Osteocyte (in vitro differentiated cells): ENCODE measurements at places on chromosomes 4 and X. TPM values are rescaled to one million over a fixed set of nuclear protein-coding genes. Genes with fewer than 3 reads are reported as not detected.

- peaks cover 38% of the 10 kb centered on the region for H3K4me1 ChIP-seq
- no peaks in the 10 kb centered on the region for H3K27me3 ChIP-seq
- DNase-seq = peak; percentile 62
- no peaks in the 10 kb centered on the region for H3K36me3 ChIP-seq
These were observed 119.2 kb downstream of the IRF2 start for GRCh38 chr4:184355111-184355604.

DNA sequence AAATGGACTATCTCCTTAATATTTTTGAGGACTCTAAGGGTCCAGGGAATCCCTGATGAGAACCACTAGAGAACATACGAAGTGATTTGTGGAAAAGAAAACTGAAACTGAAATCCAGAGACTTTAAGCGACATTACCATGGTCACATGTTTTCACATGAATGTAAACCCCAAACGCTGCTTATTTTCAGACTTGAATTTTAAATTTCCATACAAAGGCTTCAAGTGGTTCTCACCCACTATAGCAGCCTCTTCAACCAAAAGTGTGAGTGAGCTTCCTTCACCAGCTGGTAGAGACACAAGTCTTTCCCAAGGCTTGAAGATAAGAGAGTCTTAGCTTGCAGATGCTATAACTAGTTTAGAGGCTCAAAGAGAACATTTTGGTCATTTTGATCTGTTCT lies 232.7 kb downstream of the MGST2 start:
- H3K36me3 ChIP-seq = no peaks in the 10 kb centered on the region
- peaks cover 18% of the 10 kb centered on the region for H3K4me1 ChIP-seq
- H3K27me3 ChIP-seq = peaks cover 2% of the 10 kb centered on the region
- H3K27ac ChIP-seq = no peak overlapping the region
- H3K4me3 ChIP-seq = no peak overlapping the region

GRCh38 chr4:173235050-173235449 lies 66.4 kb downstream of the GALNT7 start:
- H3K27ac ChIP-seq = no peak overlapping the region
- no peaks in the 10 kb centered on the region for H3K27me3 ChIP-seq
- H3K36me3 ChIP-seq = no peaks in the 10 kb centered on the region
- peaks cover 41% of the 10 kb centered on the region for H3K4me1 ChIP-seq
- H3K4me3 ChIP-seq = no peak overlapping the region

DNA sequence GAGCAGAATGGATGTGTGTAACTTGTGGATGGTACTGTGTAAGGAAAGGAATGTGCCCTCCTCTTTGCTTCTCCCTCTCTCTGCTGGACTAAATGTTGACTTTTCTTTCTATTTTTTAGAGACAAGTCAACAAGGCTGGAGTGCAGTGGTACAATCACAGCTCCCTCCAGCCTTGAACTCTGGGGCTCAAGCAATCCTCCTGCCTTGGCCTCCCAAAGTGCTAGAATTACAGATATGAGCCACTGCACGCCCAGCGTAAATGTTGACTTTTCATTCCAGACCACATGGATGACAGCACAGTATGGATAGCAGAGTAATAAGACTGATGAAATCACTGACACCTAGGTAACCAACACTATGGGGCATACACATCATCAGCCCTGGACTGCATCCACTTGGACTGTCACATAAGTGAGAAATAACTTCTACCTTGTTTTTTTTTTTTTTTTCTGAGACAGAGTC lies 5.1 kb upstream of the RPS3A start:
- no peaks in the 10 kb centered on the region for H3K36me3 ChIP-seq
- H3K4me1 ChIP-seq = peaks cover 3% of the 10 kb centered on the region
- no peak overlapping the region for H3K27ac ChIP-seq
- H3K4me3 ChIP-seq = no peak overlapping the region

Gene CCDC120
- total RNA-seq = 8.5 and 9.6 TPM in 2 replicates

Gene MAGEB2
- not detected in 2 replicates for total RNA-seq

DNA sequence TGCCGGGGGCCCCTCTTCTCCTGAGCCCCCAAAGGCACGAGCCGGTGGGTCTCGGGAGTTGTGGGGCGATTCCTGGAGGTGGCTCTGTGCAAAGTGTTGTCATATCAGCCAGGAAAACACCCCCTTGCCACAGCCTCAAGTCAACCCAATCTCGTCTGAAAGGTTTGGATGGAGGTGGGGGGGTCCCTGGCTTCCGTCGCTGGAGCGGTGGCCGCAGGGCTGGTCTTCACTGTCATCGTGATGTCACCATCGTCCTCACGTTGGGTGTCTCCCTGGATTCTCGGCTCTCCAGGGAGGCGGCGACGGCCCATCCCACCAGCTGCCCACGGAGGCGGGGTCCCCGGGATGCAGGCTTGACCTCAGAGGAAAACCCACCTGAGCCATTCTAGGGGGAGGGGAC lies 38.3 kb upstream of the PPP2R3B start:
- H3K36me3 ChIP-seq = no peaks in the 10 kb centered on the region
- H3K27me3 ChIP-seq = no peaks in the 10 kb centered on the region
- H3K27ac ChIP-seq = no peak overlapping the region
- H3K4me3 ChIP-seq = no peak overlapping the region

Gene FHDC1
- total RNA-seq = 22.1 and 22.3 TPM in 2 replicates

- no peak for DNase-seq
- H3K27ac ChIP-seq = peak overlapping the region; percentile 29
- no peaks in the 10 kb centered on the region for H3K27me3 ChIP-seq
- H3K4me1 ChIP-seq = peaks cover 6% of the 10 kb centered on the region
- peaks cover 18% of the 10 kb centered on the region for H3K36me3 ChIP-seq
- no peak overlapping the region for H3K4me3 ChIP-seq
These were observed 107.2 kb downstream of the CENPC start for GRCh38 chr4:67437974-67438713.

Gene UBA1
- total RNA-seq = 347 and 350 TPM in 2 replicates

GRCh38 chr4:24044610-24045589 lies 155.1 kb upstream of the PPARGC1A start:
- no peak overlapping the region for H3K4me3 ChIP-seq
- H3K27me3 ChIP-seq = no peaks in the 10 kb centered on the region
- H3K27ac ChIP-seq = no peak overlapping the region
- H3K36me3 ChIP-seq = no peaks in the 10 kb centered on the region
- DNase-seq = no peak

- peak within 1 kb of the TSS; percentile 79 for H3K4me3 ChIP-seq
- peaks cover 68% of the 10 kb centered on the region for H3K27me3 ChIP-seq
- H3K27ac ChIP-seq = peak within 1 kb of the TSS; percentile 27
These were observed at the start of gene SNCA for GRCh38 chr4:89836897-89837384. Gene SNCA (minus strand): TSS chr4:89837161. CDS start chr4:89835667, 1,494 bp downstream.

DNA sequence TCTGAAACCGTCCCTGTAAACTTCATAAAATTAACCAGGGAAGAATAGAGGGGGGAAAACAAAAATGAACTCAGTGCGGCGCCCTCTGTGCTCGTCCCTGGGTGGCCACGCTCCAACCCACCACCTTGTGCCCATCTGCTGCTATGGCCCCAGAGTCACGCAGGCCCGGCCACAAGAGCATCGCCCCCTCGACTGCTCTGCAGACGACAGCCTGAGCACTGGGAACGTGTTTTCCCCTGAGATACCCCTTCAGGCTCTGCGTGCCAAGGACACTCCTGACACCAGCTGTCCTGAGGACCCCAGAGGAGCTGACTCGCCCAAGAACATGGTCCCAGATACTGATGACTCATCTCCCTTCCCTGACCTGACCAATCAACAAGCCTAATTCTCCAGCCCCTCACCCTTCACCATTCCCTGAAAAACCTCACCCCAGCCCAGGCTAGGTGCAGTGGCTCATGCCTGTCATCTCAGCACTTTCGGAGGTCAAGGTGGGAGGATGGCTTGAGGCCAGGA lies 64.1 kb upstream of the GPR78 start:
- H3K27ac ChIP-seq = no peak overlapping the region
- peaks cover 27% of the 10 kb centered on the region for H3K4me1 ChIP-seq
- H3K4me3 ChIP-seq = no peak overlapping the region
- no peaks in the 10 kb centered on the region for H3K27me3 ChIP-seq
- H3K36me3 ChIP-seq = no peaks in the 10 kb centered on the region
- no peak for DNase-seq

DNA sequence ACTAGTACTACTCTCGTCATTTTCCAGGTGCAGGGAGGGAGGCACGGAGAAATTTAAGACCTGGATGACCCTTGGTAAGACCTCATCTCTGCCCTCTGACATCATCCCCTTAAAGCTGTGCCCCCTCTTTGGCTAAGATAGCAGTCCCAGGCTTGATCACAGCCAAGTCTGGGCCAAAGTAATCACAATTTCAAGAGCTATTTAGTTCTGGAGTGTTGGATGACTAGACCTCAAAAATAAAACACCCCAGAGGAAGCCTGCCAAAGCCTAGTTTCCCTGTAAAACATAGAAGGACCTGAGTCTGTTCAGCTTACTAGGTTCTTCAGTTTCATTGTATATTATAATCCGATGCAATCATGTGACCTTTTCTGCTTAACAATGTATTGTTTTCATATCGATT lies 144.6 kb upstream of the ARHGEF9 start:
- no peak overlapping the region for H3K27ac ChIP-seq
- H3K4me3 ChIP-seq = no peak overlapping the region
- DNase-seq = no peak
- no peaks in the 10 kb centered on the region for H3K27me3 ChIP-seq
- H3K36me3 ChIP-seq = no peaks in the 10 kb centered on the region

- no peaks in the 10 kb centered on the region for H3K27me3 ChIP-seq
- no peak for DNase-seq
- no peak overlapping the region for H3K4me3 ChIP-seq
- peaks cover 5% of the 10 kb centered on the region for H3K4me1 ChIP-seq
- no peaks in the 10 kb centered on the region for H3K36me3 ChIP-seq
- H3K27ac ChIP-seq = no peak overlapping the region
These were observed 488.5 kb downstream of the IL15 start for GRCh38 chr4:142124874-142125273.

Gene MAGEB3
- not detected in 2 replicates for total RNA-seq
